ENCODE measurements at places on chromosomes 5 and 9. TPM values are rescaled to one million over a fixed set of nuclear protein-coding genes. Genes with fewer than 3 reads are reported as not detected.

The SOWAHA gene
- not detected for total RNA-seq

The ADAMTSL2 gene
- total RNA-seq = under 0.01 TPM

The TCF7 gene
- total RNA-seq = 0.25 TPM

The ZNF354C gene
- 4.9 TPM for total RNA-seq

The BTNL8 gene
- 0.13 TPM for total RNA-seq

The RNF14 gene
- 46.0 TPM for total RNA-seq

The UNC5A gene
- 0.26 TPM for total RNA-seq

The SLC2A8 gene
- total RNA-seq = 10.2 TPM

The FIBCD1 gene
- total RNA-seq = under 0.01 TPM

The PDE8B gene
- under 0.01 TPM for total RNA-seq

The TSSK1B gene
- not detected for total RNA-seq

The DNLZ gene
- total RNA-seq = 15.0 TPM
